ENCODE measurements at places on chromosomes 3 and 15.

DNA sequence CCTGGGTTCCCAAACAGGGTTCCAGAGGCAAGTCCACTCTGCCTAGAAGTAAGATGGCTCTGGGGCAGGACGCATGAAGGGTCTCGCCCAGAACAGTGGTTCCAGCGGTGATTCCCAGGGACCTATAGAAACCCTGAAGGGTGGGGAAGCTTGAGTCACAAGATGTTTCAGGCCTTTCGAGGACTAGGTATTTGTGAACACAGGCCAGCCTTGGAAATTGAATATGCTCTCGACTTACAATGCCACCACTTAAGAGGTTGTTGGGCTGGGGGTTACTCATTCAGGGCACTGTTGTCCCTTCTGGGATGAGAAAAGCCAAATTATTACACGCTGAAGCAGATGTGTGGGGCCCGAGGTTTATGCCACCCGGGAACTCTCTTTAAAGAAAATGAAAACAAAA lies 152.0 kb downstream of the TJP1 start:
- no peak for DNase-seq

- DNase-seq: no peak
Measured at GRCh38 chr3:58657036-58657520, 9.5 kb downstream of the FAM3D start.

DNA sequence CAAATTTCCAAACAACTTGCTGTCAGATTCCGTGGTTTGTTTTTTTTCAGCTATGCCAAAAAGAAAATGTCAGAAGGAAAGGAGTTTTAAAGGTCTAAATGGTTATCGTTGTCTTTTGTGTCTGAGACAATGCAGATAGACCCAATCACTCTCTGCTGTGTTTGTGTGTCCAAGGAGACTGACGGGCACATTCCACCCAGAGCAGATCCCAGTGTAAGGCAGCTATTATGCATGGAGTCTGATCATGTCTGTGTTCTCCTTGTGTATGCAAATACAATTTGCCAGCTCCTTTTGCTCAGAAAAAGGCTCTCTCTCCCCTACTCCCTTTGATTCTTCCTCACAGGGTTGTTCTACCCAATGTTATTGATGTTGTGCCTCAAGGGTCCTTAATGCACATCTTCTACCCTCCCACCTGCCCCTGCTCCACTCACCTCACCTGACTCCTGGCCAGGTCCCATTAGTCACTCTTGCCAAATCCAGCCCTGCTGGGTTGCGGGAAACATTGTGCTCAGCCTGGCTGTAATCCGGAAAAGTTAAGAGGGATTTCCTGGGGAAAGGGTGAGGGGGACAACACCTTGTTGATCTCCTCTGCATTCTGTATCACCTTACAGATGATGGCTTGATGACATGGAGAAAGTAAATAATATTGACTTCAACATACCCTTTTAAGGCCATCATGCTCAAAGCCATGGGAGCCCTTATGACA lies 61.0 kb downstream of the OTOL1 start:
- no peak for DNase-seq

GRCh38 chr15:53247041-53247708 lies 457.0 kb upstream of the ONECUT1 start:
- no peak for DNase-seq

- no peak for DNase-seq
Measured at GRCh38 chr3:52358362-52358940, 42.3 kb downstream of the DNAH1 start.

DNA sequence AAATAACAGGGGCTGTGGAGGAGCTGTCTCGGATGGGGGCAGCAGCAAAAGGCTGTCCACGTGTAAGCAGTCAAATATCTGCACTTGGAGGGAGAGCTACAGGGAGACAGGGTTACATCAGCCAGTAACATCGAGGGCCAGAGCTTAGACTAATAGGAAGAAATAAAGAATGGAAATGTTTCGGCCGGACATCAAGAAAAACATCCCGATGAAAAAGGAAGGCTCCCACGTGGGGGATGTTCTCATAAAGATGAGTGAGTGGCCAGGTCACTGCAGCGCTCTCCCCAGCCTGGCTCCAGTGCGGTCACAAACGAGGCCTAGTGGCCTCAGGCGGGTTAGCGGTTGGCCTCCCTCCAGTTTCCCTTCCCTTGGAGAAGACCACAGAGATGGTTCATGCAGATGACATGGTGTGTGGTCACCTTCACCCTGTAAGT lies 56.1 kb upstream of the WNT5A start:
- no peak for DNase-seq

DNA sequence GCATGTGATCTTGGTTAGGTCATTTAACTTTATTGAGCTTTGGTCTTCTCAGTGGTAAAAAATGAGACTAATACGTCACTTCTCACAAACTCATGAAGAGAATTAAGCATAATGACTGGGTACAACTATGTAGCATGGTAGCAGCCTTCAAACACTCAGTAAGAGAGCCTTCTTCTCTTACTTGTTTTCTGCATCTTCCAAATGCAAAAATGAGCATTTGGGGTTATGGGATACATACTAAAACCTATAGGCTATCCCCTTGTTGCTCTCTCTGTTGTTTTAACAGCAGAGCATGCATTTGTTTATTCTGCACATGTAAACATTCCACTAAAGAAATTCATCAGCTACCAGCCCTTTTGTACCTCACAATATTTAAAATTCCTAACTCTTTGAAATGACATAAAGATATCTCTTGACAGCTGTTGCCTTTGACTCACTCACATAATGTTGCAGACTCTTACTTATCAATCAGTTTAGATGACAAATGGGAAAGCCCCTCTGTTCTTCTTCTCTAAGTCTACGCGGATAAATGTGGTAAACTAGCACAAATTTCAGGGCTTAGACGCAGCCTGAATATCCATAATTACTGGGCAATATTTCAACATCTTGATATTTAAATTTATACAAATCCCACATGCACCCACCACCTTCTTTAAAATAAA lies 327.3 kb upstream of the SATB1 start:
- DNase-seq: no peak

DNA sequence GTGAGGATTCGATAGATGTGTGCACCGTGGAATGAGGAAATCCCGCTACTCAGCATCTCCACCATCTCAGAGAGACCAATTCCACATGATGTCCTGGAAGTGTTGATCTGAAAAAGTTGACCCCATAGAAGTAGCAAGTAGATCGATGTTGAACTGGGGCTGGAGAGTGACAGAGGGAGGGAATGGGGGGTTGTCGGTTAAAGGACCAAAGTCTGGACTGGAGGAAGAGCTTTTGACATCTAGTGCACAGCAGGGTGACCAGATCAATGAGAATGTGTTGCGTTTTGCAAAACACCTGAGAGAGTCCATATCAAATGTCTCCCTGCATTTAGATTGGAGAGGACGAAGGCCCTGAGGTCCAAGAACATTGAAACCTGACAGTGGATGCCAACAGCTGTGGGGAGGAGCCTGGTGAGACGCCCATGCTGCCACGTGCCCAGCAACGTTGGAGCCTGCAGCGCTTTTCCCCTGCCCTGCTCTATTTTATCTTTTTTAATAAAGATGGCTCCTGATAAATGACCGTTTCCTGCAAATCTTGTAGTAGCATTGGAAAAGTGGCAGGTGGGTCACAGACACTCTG lies 30.1 kb upstream of the RPL32 start:
- no peak for DNase-seq

DNA sequence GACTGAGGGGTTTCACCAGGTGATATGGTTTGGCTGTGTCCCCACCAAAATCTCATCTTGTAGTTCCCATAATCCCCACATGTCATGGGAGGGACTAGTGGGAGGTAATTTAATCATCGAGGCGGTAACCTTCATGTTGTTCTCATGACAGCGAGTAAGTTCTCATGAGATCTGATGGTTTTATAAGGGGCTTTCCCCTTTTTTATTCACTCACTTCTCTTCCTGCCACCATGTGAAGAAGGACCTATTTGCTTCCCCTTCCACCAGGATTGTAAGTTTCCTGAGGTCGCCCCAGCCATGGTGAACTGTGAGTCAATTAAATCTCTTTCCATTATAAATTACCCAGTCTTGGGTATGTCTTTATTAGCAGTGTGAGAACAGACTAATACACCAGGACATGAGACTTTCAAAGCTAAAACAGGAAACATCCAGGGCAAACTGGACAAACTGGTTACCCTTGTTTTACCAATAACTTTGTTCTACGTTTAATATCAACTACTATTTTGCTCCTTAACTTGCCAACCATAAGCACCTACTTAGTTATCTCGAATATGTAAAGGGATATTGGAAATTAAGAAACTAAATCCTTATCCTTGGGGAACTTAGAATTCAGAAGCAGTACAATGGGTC lies 98.2 kb downstream of the MYH15 start:
- no peak for DNase-seq

- no peak for DNase-seq
Measured at GRCh38 chr3:177751770-177752169, 554.5 kb upstream of the TBL1XR1 start.

DNA sequence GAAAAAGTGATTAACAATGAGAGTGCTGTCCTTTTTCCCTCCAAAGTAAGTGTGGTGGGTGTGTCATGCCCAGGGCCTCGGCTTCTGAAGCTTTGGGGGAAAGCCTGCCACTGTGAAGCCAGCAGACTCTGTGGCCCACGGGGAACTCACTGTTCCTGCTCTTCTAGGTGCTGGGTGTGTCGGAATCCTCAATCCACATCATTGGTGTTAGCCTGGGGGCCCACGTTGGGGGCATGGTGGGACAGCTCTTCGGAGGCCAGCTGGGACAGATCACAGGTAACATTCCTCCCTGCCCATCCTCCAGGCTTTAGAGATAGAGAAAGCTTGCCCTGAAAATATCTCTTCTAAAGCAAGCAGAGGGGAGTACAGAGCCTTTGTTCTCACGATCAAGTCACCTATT lies 11.6 kb downstream of the PLA1A start:
- no peak for DNase-seq

GRCh38 chr15:40940296-40940801 lies 11.2 kb downstream of the DLL4 start:
- no peak for DNase-seq

- DNase-seq: no peak
Measured at GRCh38 chr15:39493424-39494067, 87.3 kb upstream of the THBS1 start.

DNA sequence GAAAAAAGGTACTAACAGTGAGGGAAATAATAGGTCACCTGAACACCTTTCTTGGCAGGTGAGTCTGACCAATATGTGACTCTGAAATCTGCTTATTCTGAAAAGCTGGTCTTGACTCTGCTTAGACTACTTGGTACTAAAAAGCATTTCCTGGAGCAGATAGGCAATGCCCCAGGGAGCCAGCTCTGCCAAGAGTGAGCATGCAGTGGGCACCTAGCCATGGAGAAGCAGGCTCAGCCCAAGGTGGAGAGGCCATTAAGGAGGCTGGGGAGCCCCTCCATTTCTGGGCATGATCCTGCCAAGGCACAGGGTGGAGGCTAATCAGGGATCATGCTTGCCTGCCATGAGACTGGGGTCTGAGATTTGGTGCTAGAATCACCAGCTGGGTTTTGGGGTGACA lies 1.6 kb upstream of the LTF start:
- no peak for DNase-seq

- DNase-seq: peak; percentile 53
Measured at GRCh38 chr3:105518806-105519418, 152.2 kb downstream of the ALCAM start.

- DNase-seq: no peak
Measured at GRCh38 chr3:62261121-62261520, 112.2 kb downstream of the FEZF2 start.

DNA sequence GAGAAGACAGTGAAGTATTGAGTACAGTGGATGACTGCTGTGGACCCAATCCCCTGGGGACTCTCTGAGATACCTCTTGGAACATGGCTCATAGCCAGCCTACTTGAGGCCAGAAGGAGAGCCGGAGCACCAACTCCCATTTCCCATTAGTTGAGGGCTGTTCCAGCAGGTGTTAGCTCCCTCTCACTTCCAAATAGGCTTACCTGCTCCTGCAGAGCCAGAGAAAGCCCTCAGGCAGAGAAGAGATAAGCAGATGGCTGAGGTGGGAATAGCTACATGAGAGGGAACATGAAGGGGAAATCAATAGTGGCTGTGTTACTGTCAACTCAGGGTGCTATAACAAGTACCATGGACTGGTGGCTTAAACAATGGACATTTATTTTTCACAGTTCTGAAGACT lies 4.6 kb upstream of the CCK start:
- DNase-seq: no peak

- no peak for DNase-seq
Measured at GRCh38 chr3:100003609-100004503, 110.4 kb downstream of the FILIP1L start.

GRCh38 chr3:63875510-63875909 lies 11.8 kb downstream of the ATXN7 start:
- DNase-seq: no peak

DNA sequence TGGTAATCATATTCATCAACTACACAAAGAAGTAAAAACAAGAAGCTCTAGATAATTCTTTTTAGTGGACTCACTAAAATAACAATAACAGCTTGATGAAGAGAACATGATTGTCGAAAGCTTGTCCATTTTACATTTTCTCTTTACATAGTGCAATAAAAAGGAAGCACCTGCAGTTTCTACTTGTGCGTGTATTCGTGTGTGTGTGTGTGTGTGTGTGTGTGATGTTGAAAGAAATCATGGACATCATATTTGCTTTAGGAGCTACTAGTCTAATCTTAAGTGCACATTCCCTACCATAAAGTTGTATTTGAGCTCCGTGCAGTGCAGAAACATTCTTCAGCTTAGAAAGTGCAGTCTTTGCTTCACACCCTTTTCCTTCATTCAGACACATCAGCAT lies 288.8 kb downstream of the ZBTB20 start:
- no peak for DNase-seq

- DNase-seq: peak; percentile 46
Measured at GRCh38 chr3:4474683-4475490, 7.8 kb upstream of the SUMF1 start.

DNA sequence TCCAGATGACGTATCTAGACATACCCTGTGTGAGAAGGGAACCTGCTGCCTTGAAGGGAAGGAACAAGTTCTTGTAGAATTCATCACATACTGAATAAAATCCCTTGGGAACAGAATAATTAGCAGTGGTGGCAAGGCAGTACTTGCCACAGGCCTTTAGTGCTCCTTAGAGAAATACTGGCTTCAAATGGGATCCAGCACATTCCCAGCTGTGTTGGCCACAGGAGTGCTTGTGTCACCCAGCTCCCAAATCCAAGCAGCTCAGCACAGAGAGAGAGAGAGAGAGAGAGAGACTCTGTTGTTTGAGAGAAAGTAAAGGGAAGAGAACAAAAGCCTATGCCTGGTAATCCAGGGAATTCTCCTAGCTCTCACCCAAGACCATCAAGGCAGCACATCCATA lies 969.0 kb upstream of the ALCAM start:
- no peak for DNase-seq

- DNase-seq: no peak
Measured at GRCh38 chr3:126018995-126019394, 50.0 kb downstream of the ROPN1B start.

DNA sequence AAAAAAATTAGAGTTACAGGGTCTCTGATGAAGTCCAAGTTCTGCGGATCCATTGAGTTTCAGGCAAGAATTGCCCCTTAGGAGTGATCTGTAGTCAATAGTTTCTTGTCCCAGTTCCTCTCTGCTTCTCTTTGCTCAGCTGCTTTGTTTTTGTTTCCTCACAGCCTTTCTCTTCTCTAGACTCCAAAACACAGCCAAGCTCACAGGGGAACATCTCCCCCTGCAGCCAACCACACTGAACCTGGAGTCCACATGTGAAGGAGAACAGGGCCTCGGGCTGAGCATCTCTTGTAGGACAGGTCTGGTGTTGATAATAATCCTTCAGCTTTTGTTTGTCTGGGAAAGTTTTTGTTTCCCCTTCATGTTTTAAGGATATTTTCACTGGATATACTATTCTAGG lies 202.6 kb upstream of the ATP10A start:
- DNase-seq: no peak

- peak; percentile 22 for DNase-seq
Measured at GRCh38 chr15:52020221-52021085, 1.4 kb downstream of the MAPK6 start.

- DNase-seq: peak; percentile 60
Measured at GRCh38 chr15:82832601-82833361, 23.4 kb downstream of the WHAMM start.
